Right renal pelvis (tissue), 4 donors: ENCODE measurements at places on chromosomes 6 and 20.

GRCh38 chr6:133277900-133278545 lies 36.9 kb downstream of the EYA4 start:
- DNase-seq: no peak

DNA sequence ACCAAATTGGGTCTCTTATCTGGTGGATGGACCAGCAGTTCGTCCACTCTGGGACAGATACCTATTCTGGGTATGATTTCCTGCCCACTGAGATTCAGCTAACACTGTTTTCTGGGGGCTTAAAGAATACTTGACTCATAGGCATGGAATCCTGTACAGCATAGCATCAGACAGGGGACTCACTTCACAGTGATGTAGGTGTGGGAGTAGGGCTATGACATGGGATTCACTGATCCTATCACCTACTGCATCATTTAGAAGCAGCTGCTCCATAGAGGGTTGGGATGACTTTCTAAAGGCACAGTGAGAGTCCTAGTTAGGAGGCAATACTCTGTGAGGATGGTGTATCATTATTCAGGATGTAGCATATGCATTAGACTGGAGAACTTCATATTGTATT lies 74.5 kb upstream of the AHI1 start:
- no peak for DNase-seq

DNA sequence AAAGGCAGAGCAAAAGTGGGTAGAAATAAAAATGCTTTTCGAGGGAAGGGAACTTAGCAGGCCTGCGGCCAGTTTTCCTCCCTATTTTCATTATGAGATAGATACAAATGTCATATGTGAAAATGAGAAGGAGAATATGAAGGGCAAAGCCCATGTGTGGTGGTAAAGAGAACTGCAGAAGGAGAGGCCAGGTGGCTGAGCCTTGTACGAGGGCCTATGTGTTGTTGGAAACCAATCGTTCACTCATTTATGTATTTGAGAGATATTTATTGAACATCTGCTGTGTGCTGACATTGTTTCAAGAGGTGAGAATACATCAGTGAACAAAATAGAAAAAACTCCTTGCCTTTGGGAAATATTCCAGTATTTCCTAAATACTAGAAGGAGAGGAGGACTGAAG lies 147.7 kb downstream of the SH3BGRL2 start:
- no peak for DNase-seq

- no peak for DNase-seq
Measured at GRCh38 chr6:112018619-112019416, 35.1 kb upstream of the CCN6 start.

GRCh38 chr6:1503811-1504210 lies 105.9 kb upstream of the FOXC1 start:
- DNase-seq: no peak

GRCh38 chr6:10399451-10399850 lies 15.4 kb downstream of the TFAP2A start:
- DNase-seq: no peak

- DNase-seq: no peak
Measured at GRCh38 chr20:50595988-50596693, 86.0 kb downstream of the PTPN1 start.

DNA sequence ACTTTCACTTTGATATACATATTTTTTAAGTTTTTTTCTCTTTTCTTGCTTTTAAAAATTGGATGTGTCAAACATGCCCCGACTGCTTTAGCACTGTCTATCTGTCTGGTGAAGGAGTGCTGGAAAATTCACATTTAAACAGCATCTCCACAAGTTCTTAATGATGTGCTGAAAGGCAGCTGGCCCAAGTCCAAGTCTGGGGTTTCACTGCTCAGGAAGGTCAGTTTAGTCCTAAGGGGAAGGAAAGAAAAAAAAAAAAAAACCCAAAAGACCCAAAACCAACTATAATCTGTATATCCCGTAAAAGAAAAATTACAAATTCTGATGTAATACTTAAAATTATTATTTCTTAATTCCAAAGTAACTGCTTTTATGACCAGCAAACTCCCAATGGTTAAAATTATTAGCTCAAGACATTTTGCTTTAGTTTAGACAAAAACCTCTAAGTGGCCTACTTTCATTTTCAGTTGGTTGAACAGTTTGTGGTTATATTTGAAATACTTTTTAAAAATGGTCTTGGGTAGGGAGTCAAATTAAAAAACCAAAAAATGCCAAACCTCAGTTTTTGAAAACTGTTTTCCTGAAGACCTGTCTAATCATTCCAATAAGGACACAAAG lies 79.5 kb upstream of the PREP start:
- DNase-seq: no peak

- no peak for DNase-seq
Measured at GRCh38 chr20:29497261-29497671, 1760.2 kb upstream of the DEFB115 start.

- DNase-seq: no peak
Measured at GRCh38 chr20:62534526-62535221, 58.9 kb upstream of the GATA5 start.

GRCh38 chr6:16095180-16095579 lies 33.7 kb upstream of the MYLIP start:
- DNase-seq: no peak

- DNase-seq: no peak
Measured at GRCh38 chr6:53358440-53359094, 9.8 kb upstream of the ELOVL5 start.

GRCh38 chr6:20259316-20260049 lies 47.2 kb upstream of the MBOAT1 start:
- DNase-seq: no peak

DNA sequence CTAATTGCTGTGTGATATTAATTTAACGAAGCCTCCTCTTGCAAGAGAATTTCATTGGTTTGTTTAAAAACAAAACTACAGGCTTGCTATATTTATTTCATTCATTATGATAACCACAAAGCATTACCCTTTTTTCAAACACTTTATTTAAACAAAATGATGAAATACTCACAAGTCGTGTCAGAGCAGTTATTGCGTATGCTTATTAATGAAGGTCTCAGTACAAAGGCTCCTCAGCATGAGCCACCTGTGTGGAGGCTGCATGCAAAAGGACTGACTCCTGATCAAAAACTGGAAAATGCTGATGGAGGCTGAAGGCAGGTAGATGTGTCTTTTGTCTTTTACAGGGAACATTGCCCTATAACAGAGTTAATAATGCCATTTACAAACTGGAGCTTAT lies 130.5 kb downstream of the CRYBG1 start:
- no peak for DNase-seq

GRCh38 chr6:126268092-126268491 lies 71.8 kb upstream of the CENPW start:
- DNase-seq: no peak

- no peak for DNase-seq
Measured at GRCh38 chr6:11563793-11564192, 26.2 kb downstream of the TMEM170B start.

DNA sequence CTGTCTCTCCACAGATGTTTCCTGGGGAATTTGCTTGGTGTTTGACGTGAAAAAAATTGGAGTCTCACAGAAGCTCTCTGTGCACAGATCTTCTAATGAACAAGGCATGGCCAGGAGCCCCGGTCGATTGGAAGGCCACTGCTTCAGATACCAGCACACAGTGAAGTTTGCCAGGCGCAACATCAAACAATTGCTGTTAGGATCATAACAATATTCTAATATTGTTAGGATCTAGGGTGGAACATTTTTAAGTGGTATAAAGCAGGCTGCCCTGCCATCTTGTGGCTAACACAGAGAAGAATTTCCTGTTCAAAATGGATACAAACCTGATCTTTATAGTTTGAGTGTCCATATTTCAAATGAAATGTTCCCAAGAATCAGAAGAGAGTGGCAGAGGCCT lies 64.1 kb downstream of the C6orf118 start:
- DNase-seq: no peak

DNA sequence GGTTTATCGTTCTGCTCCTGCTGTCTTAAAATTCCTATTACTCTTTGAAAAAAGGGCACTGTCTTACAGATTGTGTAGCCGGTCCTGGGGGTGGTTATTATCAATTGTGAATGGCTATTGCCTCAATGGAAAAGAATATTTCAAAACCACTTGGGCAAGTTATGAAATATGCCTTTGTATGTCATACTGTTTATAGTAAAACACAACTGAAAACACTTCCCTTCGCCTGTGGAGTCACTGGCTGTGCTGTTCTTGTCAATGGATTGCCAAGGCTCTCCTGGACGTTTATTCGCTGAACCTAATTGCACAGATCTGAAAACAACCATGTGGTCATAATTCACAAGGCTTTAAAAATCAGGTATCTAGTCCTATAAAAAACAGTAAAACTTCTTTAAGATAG lies 47.8 kb upstream of the TAGAP start:
- DNase-seq: no peak

DNA sequence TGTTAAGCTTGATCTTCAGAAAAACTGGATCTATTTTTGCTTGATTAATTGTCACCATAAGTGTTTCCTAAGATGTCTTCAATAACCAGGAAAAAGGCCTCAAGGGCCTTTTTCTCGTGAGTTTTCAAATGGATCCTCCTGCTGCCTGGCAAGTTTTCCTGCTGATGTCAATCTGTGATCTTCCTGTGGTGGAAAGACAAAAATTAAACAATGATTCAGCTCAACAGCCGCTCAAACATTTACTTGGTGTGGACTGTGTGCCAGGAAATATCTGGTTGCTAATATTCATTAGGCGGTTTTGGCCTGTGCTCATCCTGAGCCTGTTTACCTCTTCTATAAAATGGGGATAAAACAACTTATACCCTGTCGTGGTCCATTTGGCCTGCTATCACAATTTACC lies 35.4 kb upstream of the SSTR4 start:
- DNase-seq: no peak

DNA sequence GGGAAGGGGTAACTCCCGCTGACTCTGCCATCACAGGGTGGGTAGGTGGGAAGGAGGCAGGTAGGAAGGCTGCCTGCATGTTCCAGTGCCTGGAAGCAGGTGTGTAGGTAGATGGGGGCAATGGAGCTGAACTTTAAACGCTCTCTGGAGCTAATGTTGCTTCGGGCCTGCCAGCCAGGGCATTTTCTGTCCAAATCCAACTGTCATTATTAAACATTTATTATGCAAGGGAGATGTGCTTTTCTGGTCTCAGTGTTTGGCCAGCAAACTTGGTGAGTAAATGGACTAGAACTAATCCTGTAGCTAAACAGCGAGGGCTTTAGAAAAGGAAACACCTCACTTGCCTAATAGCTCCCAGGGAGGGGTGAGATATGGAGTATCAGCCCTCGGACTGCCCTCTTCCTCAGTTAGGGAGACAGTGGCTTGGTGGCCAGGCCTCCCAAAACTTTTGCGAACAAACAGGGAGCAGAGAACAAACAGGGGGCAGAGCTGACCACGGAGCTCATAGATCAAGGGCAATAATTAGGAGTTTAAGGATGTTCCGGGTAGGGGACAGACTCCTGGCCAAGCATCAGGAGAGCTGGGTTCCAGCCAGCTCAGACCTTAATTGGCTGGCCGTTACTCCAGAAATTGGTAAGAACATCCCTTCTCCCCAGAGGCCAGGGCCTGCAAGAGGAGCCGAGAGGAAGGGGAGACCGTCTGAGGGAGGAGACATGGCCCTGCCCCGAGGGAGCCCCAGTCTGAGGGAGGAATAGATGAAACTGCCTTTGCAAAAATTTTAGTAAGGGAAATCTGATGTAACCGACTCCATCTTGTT lies 131.1 kb downstream of the VEGFA start:
- DNase-seq: no peak

GRCh38 chr6:17865243-17865642 lies 122.2 kb downstream of the KIF13A start:
- DNase-seq: no peak

- DNase-seq: no peak
Measured at GRCh38 chr6:159038914-159039884, 5.6 kb downstream of the TAGAP start.

GRCh38 chr6:25360621-25361020 lies 81.4 kb downstream of the CARMIL1 start:
- DNase-seq: no peak

DNA sequence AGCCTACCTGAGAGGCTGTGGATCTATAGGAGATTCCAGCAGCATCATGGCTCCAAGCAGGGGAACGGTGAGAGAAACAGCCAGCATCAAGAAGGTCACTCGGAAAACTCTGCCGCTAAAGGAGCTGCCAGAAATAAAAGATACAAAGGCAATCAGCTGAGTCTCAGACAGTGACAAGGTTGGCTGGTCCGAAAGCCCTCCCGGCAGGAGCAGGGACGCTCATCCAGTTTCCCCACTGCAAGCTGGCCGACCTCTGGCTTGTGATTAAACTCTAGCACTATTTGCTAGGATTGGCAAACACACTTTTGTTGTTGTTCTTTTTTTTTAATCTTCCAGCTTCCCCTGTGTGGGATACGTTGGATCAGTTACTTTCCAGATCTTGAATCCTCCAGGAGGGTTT lies 8.7 kb downstream of the APMAP start:
- DNase-seq: no peak

DNA sequence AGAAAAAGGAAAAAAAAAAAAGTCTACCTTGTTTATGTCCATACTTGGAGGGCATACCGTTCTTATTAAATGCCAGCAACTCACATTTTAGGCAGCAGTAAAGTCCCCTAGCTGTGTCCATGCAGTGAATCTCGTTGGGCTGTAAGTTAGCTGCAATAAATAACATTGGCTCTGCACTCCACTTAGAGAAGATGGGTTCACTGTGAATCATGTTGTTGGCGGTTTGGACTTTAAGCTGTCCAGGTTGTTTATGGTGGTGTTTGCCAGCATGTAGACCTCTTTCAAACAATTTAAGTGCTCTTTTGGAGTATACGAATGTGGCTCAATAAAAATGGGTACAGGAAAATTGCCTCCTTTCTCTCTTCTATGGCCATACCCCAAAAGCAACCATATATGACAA lies 127.4 kb downstream of the ZNF217 start:
- no peak for DNase-seq

GRCh38 chr20:14117768-14118167 lies 122.5 kb downstream of the MACROD2 start:
- no peak for DNase-seq

DNA sequence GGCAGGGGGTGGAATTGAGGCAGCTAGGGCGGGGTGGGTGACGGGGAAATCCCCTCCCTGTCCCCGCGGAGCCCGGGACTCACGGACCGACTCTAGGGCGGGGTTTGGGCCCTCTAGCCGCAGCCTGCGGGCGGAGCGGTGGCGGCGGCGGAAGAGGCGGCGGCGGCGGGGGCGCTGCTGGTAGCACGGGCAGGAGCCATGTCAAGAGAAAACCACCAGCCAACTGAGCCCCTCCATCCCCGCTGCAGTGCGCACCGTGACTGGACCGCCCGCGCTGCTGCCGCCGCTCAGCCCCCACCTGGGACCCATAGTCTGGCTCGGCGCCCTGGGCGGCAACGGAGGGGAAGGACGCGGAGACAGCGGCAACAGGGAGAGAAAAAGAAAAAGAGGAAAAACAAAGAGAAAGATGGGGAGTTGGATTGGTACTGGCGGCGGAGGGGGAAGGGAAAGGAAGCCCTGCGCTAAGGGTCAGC lies 1.2 kb upstream of the C6orf62 start:
- DNase-seq: no peak

DNA sequence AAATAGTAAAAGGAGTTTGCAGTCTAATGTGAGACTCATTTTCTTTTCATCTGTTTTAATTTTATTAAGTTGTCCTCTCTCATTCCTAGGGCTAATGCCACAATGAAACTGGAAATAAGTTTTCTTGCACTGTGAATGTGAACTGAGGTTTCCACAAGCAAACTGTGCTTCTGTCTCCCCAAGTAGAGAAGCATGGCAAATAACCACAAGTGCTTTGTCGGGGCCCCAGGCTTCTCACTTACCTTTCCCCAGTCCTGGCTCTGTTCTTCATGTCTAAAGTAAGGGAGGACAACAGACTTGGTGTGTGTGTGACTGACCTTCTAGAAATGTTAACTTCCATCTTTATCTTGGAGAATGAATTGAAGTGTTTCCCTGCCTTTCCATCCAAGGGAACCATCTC lies 80.8 kb downstream of the CBFA2T2 start:
- no peak for DNase-seq

GRCh38 chr6:144305567-144305966 lies 20.4 kb downstream of the UTRN start:
- no peak for DNase-seq
